Activated CD4-positive, CD25-positive, alpha-beta regulatory T cell treated with anti-CD3 and anti-CD28 coated beads, Interleukin-2, amount 50 U/mL, for 16 hours (primary cell): ENCODE measurements at places on chromosomes 7 and 10.

- no peak for DNase-seq
Measured at GRCh38 chr7:25646726-25647413, 418.6 kb upstream of the NPVF start.

DNA sequence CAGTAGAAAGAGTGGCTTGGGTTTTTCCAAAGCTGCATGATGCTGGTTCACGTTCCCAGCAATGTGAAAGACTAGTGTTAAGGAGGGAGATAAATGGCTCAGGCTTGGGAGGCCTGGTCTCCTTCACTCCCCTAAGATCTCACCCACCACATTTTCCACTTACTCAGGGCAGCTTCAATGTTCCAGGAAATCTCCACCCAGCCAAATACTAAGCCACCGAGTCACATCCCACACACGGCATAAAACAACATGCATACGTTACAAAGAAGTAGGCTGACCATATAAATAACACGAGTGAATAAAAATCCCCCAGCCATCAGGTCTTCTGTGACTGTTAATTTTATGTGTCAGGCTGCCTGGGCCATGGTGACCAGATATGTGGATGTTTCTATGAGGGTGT, 303.5 kb downstream of the SFMBT2 start:
- no peak for DNase-seq

GRCh38 chr7:51150193-51150592, 166.4 kb downstream of the COBL start:
- DNase-seq: no peak

- DNase-seq: no peak
Measured at GRCh38 chr7:129108581-129108980, 35.9 kb upstream of the TSPAN33 start.

- DNase-seq: no peak
Measured at GRCh38 chr7:130069179-130069977, 956 bp upstream of the KLHDC10 start.

GRCh38 chr10:89164920-89165319, 42.2 kb downstream of the CH25H start:
- no peak for DNase-seq

DNA sequence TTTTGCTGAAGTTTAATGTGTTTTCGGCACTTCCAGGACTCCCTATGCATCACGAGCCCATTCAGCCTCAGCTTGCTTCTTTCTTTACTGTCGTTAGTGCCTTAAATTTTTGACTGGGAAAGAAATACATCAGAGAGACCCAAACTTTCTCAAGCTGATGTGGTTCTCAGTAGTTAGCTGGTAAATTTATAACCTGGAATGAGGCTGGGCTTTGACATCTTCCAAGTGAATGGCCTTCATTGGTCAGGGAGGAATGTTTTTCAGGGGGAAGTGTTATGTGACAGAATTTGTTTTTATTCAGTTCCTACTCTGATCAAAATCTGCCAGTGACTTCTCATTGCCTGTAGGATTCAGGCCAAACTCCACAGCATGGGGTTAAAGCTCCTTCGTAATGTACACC, 296.9 kb downstream of the SORCS3 start:
- DNase-seq: no peak

- DNase-seq: no peak
Measured at GRCh38 chr10:71038091-71038633, 149.8 kb upstream of the PCBD1 start.
